ENCODE measurements at places on chromosomes 4 and X.

DNA sequence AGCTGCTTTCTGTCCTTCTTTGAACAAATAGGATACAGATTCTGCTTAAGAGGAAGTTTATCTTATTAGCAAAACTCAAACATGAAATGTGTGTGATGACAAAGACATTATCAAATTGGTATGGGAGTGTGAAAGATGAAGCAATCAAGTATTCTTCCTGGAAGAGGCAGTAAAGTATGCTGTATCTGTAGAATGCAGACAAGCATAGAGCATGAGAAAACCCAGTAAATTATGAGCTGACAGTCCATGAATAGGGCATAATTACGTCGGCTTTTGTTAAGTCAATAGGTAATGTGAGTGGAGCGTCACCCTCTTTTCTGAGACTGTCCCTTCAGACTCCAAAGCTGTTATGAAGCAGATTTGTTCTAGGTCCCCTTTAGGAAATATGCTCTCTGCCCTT is 458.6 kb upstream of the NWD2 start:
- DNase-seq = no peak

DNA sequence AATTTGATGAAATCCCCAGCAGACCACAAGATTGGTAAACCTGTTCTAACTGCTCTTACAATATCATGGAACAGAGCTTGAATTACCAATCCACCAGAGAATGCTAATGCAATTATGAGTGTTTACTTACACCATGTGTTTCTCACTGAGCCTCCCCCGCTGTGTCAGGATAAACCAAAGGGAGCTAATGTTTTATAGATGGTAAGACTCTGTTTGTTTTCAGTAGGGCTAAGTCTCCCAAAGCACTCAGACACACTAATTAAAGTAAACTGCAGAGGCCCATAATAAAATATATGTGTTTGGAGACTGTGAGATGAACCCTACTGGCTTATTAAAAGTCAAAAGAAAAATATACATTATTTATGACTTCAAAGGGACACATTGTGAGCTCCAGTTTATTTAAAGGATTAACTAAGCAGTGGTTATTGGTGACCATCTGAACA is 261.7 kb upstream of the FAM241A start:
- no peak for DNase-seq

GRCh38 chr4:41258783-41259182 is 2.1 kb downstream of the UCHL1 start:
- DNase-seq = no peak

GRCh38 chr4:140697709-140698560 is 58.2 kb downstream of the TBC1D9 start:
- no peak for DNase-seq

- DNase-seq = no peak
Measured at GRCh38 chr4:7007944-7008343, 35.2 kb upstream of the TADA2B start.

GRCh38 chrX:150362599-150363481 is at the start of gene MAMLD1:
MAMLD1 (plus strand) TSS chrX:150363317; CDS start chrX:150445517, 82,200 bp downstream.
- peak; percentile 36 for DNase-seq

GRCh38 chr4:123102897-123103471 is 180.6 kb upstream of the NUDT6 start:
- DNase-seq = no peak

DNA sequence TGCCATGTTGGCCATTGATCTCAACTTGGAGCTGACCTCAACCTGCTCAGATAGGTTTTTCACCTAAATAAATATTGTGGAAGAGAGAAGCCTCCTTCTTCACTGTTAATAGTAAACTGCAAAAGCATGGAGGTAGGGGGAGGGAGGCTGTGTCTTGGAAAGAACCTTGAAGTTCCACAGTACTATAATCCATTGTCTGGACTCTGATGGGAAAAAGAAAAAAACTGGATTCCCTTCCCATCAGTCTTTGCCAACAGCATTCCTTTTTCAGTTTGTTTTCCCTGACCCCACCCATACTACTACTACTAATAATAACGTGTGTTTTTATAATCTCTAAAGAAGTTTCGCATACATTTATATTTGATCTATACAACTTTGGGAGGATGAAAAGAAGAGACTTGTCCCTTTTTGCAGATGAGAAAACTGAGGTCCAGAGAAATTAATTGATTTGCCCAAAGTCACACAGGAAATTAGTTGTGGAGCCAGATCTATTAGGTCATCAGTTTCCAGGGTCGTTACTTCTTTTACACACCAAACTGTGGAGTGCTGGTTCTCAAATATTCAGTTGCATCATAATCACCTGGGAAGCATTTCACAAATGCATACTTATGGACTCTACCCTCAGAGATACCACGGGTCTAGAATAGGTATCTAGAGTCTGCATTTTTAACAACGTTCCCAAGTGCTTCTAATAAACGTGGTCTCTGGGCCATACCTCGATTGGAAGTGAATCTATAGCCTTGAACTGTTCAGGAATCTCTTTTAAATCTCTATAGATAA is 59.1 kb downstream of the LUZP4 start:
- no peak for DNase-seq

- no peak for DNase-seq
Measured at GRCh38 chr4:89009115-89009514, 47.9 kb downstream of the FAM13A start.

All from activated CD4-positive, alpha-beta T cell treated with anti-CD3 and anti-CD28 coated beads for 24 hours (primary cell).